Hematopoietic multipotent progenitor cell treated with erythropoietin and hydrocortisone succinate and interleukin-3 and kit ligand, for 8 days (in vitro differentiated cells): ENCODE measurements at places on chromosomes 7 and 10.
A peak's percentile ranks its signal among the peaks of the same experiment; 100 is the strongest.

- DNase-seq = no peak
Observed at GRCh38 chr7:113840954-113841353, 77.9 kb downstream of the PPP1R3A start.

- DNase-seq = no peak
Observed at GRCh38 chr10:70007116-70007820, 45.4 kb upstream of the MACROH2A2 start.

DNA sequence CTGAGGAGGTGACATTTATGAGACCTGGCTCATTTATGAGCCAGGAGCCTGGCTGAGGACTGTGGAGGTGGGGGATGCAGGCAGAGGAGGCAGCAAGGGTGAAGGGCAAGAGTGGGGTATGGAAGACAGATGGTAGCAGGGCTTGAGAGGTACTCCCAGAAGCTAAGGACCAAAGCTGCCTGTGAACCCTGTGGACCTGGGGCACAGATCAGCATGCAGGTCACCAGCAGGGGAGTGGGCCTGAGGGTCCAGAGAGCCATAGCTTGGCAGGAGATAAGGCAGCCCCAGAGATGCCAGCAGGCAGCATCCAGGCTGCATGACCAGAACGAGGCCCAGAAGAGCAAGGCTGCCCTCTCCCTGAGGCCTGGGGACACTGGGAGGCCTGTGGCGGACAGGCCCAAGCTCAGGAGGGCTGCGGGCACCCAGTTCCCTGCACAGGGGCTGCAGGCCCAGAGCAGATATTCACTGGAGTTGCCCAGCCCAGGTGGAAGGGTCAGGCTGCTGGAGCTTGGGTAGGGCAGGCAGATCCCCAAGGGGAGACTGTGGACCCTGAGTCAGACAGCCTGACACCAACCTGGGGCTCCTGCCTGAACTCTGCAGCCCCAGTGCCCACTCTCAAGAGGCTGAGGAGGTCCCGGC, 3.4 kb downstream of the GPR15LG start:
- no peak for DNase-seq

DNA sequence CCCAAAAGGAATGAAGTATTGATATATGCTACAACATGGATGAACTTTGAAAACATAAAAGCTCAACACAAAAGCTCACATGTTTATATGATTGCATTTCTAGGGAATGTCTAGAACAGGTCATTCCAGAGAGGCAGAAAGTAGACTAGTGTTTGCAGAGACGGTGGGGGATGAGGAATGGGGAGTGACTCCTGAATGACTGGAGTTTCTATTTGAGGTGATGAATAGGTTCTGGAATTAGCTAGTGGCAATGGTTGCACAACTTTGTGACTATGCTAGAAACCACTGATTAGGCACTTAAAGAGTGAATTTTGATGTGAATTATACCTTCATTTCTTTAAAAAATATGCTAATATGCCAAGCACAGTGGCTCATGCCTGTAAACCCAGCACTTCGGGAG, 6.9 kb downstream of the KPNA7 start:
- DNase-seq = no peak

- DNase-seq = peak; percentile 72
Observed at GRCh38 chr7:150787321-150788281, 12.6 kb downstream of the TMEM176B start.

GRCh38 chr10:123858077-123858681, 33.4 kb downstream of the CPXM2 start:
- no peak for DNase-seq
